ENCODE measurements at places on chromosomes 7 and 10.

DNA sequence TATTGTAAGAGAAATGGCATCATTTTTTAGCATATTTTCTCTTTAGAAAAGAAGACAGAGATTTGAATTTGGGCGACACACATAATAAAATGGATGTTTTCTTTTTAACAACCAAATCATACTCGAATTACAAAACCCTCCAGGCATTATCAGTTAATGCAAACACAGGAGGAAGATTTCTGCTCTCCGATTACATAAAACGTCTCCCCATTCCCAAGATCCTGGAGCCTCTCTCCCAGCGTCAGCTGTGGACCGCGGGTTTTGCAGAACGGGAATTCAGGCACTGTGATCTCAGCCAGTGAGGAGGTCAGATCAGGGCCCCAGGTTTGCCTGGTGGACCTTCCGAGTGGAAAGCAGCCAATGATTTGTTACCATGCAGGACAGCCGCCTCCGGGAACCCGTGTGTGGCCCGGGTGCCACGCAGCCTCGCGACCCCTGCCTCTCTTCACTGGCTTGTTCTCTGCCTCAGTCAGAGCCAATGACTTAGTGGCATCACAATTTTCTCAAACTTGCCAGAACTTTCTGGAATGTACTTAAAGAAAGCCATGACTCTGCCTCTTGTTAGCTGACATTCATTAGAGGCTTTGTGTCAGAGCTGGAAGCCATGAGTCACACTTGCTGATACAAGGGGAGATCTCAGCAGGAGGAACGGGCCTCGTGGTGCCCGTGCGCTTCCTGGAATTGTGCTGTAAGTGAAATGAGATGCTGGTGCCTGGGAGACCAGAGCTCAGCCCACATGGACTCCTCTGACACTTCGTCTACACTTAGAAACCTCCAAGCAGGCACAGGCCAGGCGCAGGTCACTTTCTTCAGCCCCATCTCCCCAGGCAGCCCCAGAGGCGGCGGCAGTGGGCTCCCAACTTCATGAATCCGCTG, 246.1 kb downstream of the KLF6 start:
- peak; percentile 96 for DNase-seq

GRCh38 chr10:87660484-87661133, 931 bp downstream of the PAPSS2 start:
- peak; percentile 82 for DNase-seq

DNA sequence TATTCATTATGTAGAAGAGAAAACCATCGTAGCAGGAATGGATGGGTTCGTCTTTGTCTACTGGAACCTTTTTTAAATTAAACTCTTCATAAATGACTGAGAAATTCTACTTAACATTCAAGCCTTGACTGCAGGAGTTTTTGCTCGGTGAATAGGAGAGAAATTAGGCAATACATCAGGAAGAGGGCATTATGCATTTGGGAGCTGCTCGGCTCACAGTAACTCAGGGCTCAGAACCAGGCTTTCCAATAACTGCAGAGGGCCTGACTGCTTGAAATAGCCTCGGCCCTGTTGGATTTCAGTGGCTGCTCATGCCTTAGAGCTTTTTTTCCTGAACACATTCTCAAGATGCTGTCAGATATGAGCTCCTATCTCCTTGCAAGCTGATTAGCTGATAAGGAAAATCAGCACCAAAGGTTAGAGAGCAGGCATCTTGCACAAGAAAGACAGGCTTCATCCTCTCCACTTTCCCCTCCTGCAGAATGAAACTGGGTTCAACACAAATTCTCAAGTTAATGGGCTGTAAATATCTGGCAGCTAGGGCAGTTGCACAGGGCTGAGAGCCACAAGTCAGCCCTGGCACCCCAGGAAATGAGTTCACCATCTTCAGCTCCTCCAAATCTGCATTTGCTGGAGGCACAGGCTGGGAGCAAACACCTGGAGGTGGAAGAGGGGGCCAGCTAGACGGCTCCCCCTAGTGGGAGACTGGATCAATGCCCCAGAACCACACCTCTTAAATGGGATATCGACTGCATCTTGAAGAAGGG, 24.3 kb downstream of the TECTB start:
- peak; percentile 9 for DNase-seq

- DNase-seq = no peak
Measured at GRCh38 chr7:13279854-13280435, 592.5 kb downstream of the ARL4A start.

GRCh38 chr10:62688971-62689700, 115.4 kb upstream of the ADO start:
- DNase-seq = no peak

DNA sequence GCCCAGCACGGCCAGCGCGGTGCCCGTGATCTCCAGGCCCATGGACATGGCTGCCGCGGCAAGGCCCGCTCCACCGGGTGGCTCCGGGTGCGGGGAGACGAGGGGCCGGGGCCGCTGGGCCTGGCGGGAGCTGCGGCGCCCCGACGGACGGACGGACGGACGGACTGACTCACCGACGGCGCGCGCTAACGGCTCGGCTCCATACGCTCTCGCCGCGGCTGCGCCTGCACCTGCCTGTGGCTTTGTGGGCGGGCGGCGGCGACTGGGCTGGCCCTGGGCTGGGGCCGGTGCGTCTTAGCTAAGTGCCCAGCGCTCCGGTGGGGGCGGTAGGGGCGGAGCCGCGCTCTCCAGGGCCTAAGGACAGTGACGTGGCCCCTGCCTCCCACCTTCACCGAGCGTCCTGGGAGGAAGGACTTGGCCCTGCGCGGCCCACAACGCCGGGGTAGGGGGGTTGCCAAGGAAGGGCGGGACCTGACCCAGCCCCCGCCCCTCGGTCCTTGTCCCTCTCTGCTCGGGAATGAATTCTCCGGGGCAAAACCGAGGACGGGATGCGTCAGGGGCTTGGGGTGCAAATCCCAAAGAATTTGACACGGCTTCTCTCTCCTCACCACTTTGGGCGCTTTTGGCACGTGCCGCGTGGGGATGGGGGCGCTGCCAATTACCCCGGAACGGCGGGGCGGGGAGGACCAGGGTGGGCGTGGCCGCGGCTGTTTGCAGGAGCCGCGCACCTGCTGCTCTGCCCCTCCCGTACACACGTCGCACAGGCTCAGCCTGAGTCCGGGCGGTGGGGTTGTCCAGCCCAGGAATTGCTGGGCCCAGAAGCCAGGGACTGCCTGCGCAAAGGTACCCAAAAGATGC, at the start of gene CLDN3:
Gene CLDN3, minus strand, starts transcription at position 269 of the 858 bp plus-strand sequence. Its CDS starts 221 bp downstream, at position 48.
- no peak for DNase-seq

GRCh38 chr10:75606203-75606779, 174.9 kb downstream of the LRMDA start:
- DNase-seq = no peak

- DNase-seq = no peak
Measured at GRCh38 chr7:92251181-92251580, 5.4 kb downstream of the ANKIB1 start.

GRCh38 chr7:22591271-22591670, 91.3 kb upstream of the STEAP1B start:
- DNase-seq = no peak

Measured in brain microvascular endothelial cell (primary cell).